Heart left ventricle (tissue), 16 donors: ENCODE measurements at places on chromosomes 5 and 9. TPM values are rescaled to one million over a fixed set of nuclear protein-coding genes. Genes with fewer than 3 reads are reported as not detected.

- H3K27ac ChIP-seq: no peak overlapping the region
- H3K36me3 ChIP-seq: no peaks in the 10 kb centered on the region
- H3K4me1 ChIP-seq: no peaks in the 10 kb centered on the region
- H3K4me3 ChIP-seq: no peak overlapping the region
- no peak for DNase-seq
- no peaks in the 10 kb centered on the region for H3K27me3 ChIP-seq
Observed at GRCh38 chr5:167378894-167379723, 912.3 kb upstream of the WWC1 start.

DNA sequence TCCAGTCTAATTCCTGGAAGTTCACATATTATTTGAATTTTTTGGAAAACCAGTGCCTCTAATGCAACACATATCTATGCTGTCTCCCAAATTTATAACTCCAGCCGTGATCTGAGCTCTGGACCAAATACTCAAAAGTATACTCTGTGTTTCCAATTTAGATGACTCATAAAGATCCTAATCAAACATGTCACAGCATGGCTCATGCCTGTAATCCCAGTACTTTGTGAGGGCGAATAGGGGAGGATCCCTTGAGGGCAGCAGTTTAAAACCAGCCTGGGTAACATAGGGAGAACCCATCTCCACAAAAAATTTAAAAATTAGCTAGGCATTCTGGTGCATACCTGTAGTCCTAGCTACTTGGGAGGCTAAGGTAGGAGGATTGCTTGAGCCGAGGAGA is 388.0 kb downstream of the CDH12 start:
- no peaks in the 10 kb centered on the region for H3K4me1 ChIP-seq
- no peak overlapping the region for H3K4me3 ChIP-seq
- no peaks in the 10 kb centered on the region for H3K36me3 ChIP-seq
- H3K27ac ChIP-seq: no peak overlapping the region

GRCh38 chr9:137771580-137771979 is 106.0 kb upstream of the CACNA1B start:
- no peak overlapping the region for H3K27ac ChIP-seq
- no peaks in the 10 kb centered on the region for H3K27me3 ChIP-seq
- H3K36me3 ChIP-seq: peaks cover 58% of the 10 kb centered on the region
- no peaks in the 10 kb centered on the region for H3K4me1 ChIP-seq
- no peak overlapping the region for H3K4me3 ChIP-seq
- no peak for DNase-seq

Gene LRRC70
- 0.75 TPM for total RNA-seq

Gene AQP3
- 12.7 TPM for total RNA-seq

GRCh38 chr5:126445502-126446174 is 22.4 kb downstream of the GRAMD2B start:
- no peaks in the 10 kb centered on the region for H3K27me3 ChIP-seq
- no peaks in the 10 kb centered on the region for H3K4me1 ChIP-seq
- DNase-seq: no peak
- no peaks in the 10 kb centered on the region for H3K36me3 ChIP-seq
- H3K4me3 ChIP-seq: no peak overlapping the region

Gene SLC34A1
- total RNA-seq: not detected

DNA sequence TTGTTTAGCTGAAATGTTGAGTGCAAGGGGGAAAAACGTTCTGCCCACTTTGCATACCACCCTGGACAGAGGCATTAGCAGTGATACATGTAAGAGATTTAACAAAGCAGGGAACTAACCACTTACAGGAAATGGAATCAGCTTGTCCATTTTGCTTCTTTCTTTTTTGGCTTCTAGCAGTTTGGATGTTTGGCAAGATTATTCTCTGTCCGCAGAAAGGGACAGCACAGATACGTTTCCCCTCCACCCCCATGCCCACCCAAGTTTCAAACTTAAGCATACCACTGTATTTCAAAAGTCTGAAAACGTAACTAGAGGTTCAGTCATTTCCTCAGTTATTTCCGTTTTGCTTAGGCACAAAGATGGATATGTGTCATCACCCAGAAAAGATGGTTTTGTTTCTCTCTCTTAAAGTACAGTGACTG is 118.4 kb downstream of the GDNF start:
- no peak for DNase-seq
- H3K36me3 ChIP-seq: peaks cover 6% of the 10 kb centered on the region
- no peaks in the 10 kb centered on the region for H3K27me3 ChIP-seq
- H3K4me3 ChIP-seq: no peak overlapping the region

- no peaks in the 10 kb centered on the region for H3K27me3 ChIP-seq
- no peak for DNase-seq
- no peak overlapping the region for H3K27ac ChIP-seq
- H3K36me3 ChIP-seq: no peaks in the 10 kb centered on the region
Observed at GRCh38 chr5:73977146-73977545, 351.1 kb downstream of the ARHGEF28 start.

DNA sequence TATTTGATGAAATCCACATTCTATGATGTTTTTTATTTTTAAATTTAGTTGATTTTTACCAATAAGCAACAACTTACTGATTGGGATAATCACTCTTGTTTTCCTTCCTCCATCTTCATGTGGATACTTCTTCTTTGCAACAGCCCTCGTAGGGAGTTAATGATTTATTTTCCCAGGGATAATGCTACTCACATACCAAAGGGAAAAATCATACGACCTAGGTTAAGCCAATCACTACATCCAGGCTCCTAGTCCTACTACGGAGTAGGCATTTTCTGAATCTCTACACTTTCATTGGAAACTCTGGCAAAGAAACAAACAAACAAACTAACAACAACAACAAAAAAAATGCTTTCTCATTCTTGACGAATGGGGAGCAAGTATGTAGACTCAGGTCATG is 663.4 kb downstream of the PTPRD start:
- no peaks in the 10 kb centered on the region for H3K4me1 ChIP-seq
- no peak overlapping the region for H3K27ac ChIP-seq
- H3K36me3 ChIP-seq: no peaks in the 10 kb centered on the region
- no peaks in the 10 kb centered on the region for H3K27me3 ChIP-seq
- H3K4me3 ChIP-seq: no peak overlapping the region

Gene FST
- 2.2 TPM for total RNA-seq

DNA sequence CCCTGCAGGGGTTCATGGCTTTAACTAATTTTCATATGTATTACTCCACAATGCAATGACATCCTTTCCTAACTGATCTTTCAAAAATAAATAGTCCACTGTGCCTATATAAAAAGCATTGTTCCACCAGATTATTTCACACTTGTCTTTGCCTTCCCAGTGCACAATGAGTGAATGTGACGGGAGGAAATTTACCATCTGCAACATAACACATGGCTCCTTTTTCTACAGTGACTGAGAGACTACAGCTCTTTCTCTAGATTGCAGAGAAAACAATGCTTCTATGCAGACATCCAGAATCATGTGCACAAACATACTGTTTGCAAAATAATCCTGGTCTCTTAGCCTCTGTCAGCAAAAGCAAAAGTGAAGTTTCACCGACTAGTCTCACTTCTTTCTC is 483.7 kb upstream of the PIK3R1 start:
- H3K4me3 ChIP-seq: no peak overlapping the region
- no peak for DNase-seq
- no peaks in the 10 kb centered on the region for H3K4me1 ChIP-seq

DNA sequence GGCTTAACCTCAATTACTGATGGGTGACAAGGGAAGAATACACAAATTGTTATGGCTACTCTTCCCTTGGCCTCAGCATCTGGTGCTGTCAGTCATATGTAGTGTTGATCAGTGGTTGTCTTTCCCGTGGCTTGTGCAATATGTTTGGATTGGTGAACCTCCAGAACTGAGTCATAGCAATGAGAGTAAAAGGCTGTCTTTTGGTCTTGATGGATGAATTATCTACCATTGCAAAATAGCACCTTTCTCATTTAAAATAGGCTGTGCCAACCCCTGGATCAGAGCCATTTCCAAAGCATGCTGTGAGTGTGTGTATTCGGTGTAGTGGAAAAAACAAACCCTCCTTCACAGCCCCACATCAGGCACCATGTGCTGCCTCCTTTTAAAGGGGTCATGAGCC is 14.6 kb upstream of the F2R start:
- H3K4me1 ChIP-seq: no peaks in the 10 kb centered on the region
- no peaks in the 10 kb centered on the region for H3K27me3 ChIP-seq

- H3K4me1 ChIP-seq: no peaks in the 10 kb centered on the region
- H3K4me3 ChIP-seq: no peak overlapping the region
- no peak for DNase-seq
- H3K27ac ChIP-seq: no peak overlapping the region
Observed at GRCh38 chr5:119913425-119913824, 284.1 kb downstream of the FAM170A start.

- H3K27ac ChIP-seq: no peak overlapping the region
- DNase-seq: no peak
- H3K36me3 ChIP-seq: no peaks in the 10 kb centered on the region
- H3K4me3 ChIP-seq: no peak overlapping the region
Observed at GRCh38 chr9:121476156-121476555, 23.5 kb downstream of the GGTA1 start.

Gene ANKRD34B
- 0.09 TPM for total RNA-seq

GRCh38 chr5:79857714-79858409 is 133.2 kb downstream of the MTX3 start:
- H3K4me1 ChIP-seq: peaks cover 6% of the 10 kb centered on the region
- H3K4me3 ChIP-seq: no peak overlapping the region
- H3K36me3 ChIP-seq: no peaks in the 10 kb centered on the region
- H3K27ac ChIP-seq: no peak overlapping the region

DNA sequence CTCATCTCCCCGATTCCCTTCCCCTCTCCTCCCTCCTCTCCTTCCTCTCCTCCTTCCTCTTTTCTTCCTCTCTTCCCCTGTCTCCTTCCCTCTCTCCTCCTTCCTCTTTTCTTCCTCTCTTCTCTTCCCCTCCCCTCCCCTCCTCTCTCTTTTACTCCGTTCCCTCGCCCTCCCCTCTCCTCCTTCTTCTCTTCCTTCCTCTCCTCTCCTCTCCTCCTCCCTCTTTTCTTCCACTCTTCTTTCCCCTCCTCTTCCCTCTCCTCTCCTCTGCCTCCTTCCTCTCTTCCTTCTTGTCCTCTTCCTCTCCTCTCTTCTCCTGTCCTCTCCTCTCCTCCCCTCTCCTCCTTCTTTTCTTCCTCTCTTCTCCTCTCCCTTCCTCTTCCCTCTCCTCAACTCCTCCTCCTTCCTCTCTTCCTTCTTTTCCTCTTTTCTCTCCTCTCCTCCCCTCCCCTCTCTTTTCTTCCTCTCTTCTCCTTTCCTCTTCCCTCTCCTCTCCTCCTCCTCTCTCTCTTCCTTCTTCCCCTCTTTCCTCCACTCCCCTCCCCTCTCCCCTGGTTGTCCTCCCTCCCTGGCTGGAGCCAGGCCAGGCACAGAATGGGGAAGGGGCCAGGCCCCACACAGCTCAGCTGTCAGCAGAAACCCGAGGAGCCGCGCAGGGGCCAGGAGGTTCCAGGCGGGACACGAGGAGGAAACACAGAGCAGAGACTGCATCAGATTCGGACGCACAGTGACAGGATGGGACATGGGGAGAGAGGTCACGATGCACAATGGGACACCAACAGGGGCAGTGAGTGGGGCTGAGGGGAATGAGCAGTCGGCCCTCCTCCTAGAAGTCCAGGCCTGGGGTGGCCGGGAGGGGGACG is 48.0 kb downstream of the CAMK2A start:
- no peak for DNase-seq
- H3K27me3 ChIP-seq: no peaks in the 10 kb centered on the region
- no peaks in the 10 kb centered on the region for H3K36me3 ChIP-seq
- H3K27ac ChIP-seq: no peak overlapping the region
- H3K4me1 ChIP-seq: peaks cover 3% of the 10 kb centered on the region

Gene WWC1
- 1.7 TPM for total RNA-seq

DNA sequence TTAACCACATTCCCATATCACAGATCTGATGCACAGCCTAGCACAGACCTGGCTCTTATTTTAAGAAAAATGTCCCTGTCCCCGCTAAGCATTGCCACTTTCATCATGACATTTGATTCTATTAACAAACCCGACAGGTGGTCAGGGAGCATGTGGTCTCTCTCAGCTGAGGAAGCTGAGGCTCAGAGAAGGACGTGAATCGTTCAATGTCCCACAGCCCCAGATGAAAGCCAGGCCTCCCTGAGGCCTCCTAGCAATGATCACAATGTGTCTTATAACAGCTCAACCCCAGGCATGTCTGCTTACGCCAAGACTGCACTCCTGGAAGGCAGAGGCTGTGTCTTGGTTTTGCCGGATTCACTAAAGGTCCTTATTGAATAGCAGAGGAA is 10.4 kb upstream of the CRB2 start:
- no peaks in the 10 kb centered on the region for H3K4me1 ChIP-seq
- H3K4me3 ChIP-seq: no peak overlapping the region
- no peak overlapping the region for H3K27ac ChIP-seq

- no peak for DNase-seq
- no peak overlapping the region for H3K4me3 ChIP-seq
- H3K27ac ChIP-seq: no peak overlapping the region
- no peaks in the 10 kb centered on the region for H3K4me1 ChIP-seq
- peaks cover 25% of the 10 kb centered on the region for H3K27me3 ChIP-seq
- no peaks in the 10 kb centered on the region for H3K36me3 ChIP-seq
Observed at GRCh38 chr5:180166176-180166575, 42.8 kb downstream of the RASGEF1C start.

DNA sequence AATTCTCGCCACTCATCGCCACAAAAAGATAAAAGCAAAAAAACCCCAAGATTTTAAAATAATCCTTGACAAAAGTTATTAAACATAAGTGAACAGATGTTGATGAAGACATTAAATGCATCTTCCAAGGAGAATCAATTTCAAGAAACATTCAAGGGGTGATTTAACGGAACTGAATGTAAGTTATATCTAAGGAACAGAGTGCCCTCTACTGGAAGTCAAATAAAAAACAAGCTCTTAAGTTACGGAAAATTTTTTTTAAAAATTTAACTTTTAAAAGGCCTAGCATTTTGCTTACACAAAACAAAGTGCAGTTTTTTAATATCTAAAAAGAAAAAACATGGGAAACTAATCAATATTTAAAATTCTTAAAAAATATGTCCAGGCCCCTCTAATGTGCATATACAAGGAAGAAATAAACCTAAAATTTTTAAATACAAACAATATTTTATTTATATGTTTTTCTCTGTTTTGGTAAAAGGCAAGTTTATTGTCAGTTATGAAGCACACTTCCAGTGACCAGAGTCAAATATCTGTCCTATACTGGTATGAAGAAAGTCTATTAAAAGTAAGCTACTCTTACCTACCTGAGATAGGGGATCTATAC is 28.0 kb downstream of the TEX10 start:
- H3K4me1 ChIP-seq: peaks cover 3% of the 10 kb centered on the region
- no peak overlapping the region for H3K27ac ChIP-seq
- H3K27me3 ChIP-seq: no peaks in the 10 kb centered on the region
- no peak for DNase-seq

DNA sequence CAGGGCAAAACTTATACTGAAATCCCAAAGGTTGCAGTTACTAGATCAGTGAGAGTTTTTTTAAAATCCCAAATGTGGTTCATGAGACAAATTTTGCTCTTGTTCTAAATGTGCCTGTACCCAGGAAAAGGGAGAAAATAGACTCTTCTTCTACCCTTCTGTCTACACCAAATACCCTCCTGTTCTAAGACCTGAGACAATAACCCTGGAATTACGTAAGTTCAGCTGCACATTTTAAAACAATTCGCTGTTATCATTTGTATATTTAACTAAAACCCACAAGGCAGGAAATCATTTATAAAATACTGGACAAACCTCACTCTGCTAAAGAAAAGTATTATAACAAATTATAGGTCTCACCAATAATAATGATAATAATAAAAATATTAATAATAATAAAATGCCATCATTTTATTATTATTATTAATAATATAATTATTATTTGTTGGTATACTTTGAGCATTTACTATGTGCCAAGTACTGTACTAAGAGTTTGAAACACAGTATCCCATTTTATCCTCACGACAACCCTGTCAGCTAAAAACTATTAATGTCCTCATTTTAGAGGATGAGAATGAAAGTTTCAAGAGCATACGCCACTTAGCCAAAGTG is 49.8 kb upstream of the AFAP1L1 start:
- H3K4me1 ChIP-seq: peaks cover 14% of the 10 kb centered on the region
- H3K27me3 ChIP-seq: no peaks in the 10 kb centered on the region
- H3K36me3 ChIP-seq: peaks cover 22% of the 10 kb centered on the region

Gene GMCL2
- total RNA-seq: not detected
